Tibial artery (tissue), 4 donors: ENCODE measurements at places on chromosomes 16 and 17.

GRCh38 chr17:45302649-45303173 lies 14.1 kb downstream of the MAP3K14 start:
- DNase-seq = peak; percentile 52

DNA sequence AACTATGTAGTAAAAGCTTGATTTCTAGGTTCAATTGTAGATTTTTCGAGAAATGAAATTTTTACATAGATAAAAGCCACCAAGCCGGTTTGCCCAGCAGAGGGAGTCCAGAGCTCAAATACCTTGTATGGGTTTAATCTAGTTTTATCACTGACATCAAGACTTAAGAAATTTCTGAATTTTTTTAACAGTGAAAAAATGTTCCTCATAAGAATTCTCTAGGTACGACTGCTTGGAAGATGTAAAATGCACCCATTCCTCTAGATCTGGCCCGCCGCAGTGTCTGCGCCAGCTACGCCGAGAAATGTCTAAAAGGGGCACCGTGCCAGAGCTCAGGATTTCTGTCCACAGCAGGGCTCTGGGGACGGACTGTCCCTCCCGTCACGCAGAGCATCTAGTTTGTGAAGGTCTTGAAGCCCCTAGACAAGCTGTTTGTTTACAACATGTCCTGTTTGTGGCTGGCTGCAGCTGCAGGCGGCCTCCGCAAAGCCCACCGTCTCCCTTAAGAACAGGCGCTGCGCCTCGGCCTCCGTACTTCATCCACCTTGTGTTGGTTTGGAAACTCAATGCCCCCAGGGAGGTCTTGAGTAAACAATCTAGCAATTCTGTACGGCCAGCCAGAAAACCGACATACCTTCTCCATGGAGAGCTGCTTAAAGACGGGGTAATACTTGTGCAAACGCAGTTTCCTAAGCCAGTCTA lies 24.8 kb downstream of the MAP1LC3B start:
- peak; percentile 66 for DNase-seq

GRCh38 chr17:50536683-50537646 lies 4.4 kb downstream of the EPN3 start:
- DNase-seq = no peak

DNA sequence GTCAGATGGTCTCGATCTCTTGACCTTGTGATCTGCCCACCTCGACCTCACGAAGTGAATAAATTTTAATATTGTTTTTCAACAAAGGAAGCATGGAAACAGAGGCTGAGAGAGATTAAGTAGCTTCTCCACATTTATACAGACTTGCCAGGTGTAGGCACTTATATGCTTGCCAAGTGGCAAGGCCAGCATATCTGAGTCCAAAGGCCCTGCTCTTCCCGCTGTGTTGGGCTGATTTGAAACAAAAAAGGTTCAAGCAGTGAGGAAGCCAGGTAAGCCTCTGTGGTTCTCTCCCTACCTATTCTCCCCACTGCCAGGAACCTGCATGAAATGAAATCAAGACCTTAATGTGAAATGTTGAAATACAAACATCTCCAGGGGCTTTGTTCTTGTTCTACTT lies 7.5 kb upstream of the SLC6A4 start:
- no peak for DNase-seq

- DNase-seq = peak; percentile 77
Observed at GRCh38 chr17:70905796-70906195, 736.5 kb downstream of the KCNJ2 start.

DNA sequence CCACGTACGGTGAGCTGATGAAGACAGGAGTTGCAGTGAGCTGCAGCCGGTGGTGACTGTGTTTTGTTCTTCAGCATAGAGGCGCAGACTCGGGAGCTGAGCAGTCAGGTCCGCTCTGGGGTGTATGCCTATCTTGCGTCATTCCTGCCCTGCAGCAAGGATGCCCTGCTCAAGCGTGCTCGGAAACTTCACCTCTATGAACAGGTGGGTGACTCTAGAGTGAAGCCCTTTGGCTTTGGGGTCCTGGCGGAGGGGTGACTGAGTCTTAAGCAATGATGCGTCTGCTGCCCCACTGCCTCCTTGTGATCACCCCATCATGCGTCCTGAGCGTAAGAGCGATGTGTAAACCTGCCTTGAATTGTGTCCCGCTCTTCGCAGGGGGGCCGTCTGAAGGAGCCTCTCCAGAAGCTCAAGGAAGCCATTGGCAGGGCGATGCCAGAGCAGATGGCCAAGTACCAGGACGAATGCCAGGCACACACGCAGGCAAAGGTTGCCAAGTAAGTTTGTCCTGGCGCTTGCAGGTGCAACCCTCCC lies 22.9 kb downstream of the UBN1 start:
- DNase-seq = no peak

DNA sequence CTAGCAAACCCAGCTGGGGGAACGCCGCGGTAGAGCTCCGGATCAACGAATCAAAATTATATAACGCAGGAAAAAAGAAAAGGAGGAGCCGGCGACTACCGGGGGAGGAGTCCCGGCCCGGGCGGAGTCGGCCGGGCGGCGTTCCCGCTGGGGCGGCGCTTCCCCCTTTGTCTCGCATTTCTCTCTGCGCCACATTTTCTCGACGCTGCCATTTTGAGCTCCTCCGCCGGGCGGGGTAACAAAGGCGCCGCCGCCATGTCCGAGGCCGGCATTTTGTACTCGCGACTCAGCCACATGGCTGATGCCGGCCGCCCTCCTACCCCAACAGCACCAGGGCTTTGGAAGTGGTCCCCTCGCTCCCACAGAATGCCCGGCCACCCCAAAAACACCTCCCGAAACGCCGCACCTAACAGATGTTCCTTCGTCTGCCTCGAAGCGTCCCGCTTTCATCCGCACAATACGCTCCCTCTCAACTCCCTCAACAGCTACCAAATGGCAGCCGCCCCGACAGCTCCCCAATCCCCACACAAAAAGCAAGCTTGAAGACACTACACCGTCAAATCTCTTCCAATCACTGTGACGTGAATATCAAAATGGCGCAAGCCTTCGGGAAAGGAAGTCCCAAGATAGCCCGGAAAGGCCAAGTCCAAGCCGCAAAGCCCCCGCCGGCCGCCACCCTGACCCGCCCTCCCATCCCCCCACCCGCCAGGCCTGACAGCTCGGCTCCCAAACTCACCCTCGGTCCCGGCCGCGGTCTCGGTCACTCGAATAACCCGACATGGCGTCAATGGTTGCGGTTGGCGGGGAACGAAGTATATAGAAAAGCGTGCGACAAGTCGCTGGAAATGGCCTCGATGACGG lies 519 bp downstream of the DDX5 start:
- DNase-seq = peak; percentile 96

DNA sequence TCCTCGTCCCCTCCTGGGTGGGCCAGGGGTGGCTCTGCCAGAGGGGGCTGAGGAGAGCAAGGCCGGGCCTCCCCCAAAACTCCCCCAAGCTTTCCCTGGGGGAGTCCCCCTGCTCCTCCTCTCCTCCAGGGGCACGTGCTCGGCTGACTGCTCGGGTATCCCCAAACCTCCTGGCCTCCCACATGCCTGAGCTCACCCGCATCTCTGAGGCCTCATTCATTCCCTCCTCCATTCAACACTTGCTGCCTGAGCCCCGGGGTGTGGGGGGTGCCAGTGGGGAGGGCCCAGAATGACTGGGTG lies 83.1 kb downstream of the RTN4RL1 start:
- DNase-seq = no peak

DNA sequence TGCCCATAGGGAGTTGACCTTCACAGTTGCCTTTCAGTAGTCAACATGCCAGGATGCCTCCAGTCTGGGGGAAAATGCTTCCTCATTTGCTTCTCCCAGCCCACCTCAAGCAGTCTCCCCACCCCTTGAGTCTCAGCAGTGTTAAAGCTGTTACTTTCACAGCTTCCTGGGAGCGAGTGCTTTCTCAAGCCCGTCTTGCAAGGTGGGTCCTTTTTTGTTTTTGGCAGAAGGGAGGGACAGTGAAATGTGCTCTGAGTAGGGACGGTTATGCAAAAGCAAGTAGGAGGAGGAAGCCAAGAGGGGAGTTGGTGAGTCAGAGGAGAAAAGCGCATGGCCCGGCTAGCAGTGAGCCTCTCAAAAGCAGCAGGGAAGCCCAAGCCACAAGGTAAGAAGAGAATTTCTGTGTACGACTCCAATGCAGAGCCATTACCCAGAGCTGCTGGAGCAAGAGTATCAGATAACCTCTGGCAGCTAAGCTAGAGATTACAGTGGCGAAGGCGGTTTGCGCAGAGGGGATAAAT lies at the start of gene CHST4:
Gene CHST4 (plus strand): TSS at position 316 of the 521 bp plus-strand sequence. CDS start 10,252 bp downstream, outside the sequence.
- no peak for DNase-seq
